ENCODE measurements at places on chromosomes 1 and 21. TPM values are rescaled to one million over a fixed set of nuclear protein-coding genes. Genes with fewer than 3 reads are reported as not detected.

GRCh38 chr1:221961532-221962292 is 219.8 kb upstream of the DUSP10 start:
- no peak for DNase-seq

- DNase-seq = peak; percentile 52
Observed at GRCh38 chr1:153880962-153881361, 41.8 kb downstream of the GATAD2B start.

- DNase-seq = no peak
Observed at GRCh38 chr1:96039910-96040309, 681.7 kb upstream of the PTBP2 start.

DNA sequence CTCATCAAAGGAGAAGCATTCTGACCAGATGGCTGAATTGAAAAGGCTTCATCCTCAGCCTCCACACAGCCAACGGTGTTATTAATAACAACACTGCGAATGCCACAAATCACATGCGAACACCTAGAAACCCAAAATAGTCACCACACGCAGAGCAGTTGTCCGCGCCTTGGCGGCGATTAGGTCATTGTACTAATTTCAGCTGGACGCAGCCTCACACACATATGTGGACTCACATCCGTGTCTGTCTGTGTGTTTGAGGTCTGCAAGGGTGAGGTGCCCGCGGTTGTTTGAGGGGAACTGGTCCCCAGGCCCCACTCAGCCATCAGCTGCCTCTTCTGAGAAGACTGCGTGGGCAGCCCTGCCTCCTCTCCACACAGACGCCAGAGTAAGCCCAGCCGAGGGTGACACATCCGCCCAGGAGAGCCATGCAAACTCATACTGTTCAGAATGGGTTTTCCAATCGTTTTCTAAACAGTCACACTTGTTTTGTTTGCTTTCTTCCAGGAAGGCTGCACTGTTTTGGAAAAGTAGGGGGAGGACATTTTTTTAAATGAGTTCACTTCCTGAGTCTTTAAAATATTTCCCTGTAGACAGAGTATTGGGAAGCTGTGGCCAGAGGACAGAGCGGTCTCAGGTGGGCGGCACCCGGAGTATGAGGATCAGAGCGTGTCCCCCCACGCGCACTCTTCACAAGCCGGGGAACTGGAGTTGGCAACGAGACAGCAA is 53.4 kb downstream of the TOMM20 start:
- peak; percentile 72 for DNase-seq

The CYP4Z1 gene
- 26.5 TPM for total RNA-seq

Data from breast epithelium (tissue), 4 donors.